ENCODE measurements at places on chromosomes 3 and 15.

DNA sequence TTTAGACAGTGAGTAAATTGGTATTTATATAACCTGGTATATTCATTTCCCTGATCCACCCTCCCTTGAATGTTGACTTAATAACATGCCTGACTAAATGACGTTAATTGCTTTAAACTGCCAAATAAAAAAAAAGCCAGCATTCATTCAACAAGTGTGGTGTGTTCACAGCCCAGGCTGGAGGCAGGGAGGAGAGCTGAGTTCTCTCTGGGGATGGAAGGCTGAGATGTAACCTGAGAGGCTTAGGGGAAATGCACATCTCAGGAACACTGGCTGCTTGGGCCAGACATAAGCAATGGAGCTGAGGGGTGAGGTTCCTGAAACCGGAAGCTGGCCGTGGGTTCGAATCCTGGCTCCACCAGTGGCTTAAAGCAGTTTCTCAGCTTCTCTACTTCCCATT lies 17.3 kb downstream of the CACNA2D3 start:
- no peak for DNase-seq

- no peak for DNase-seq
These were observed 59.7 kb upstream of the TMEM108 start for GRCh38 chr3:132978464-132978863.

GRCh38 chr3:192156382-192156781 lies 571.0 kb downstream of the FGF12 start:
- DNase-seq = no peak

- DNase-seq = peak; percentile 21
These were observed 60.2 kb upstream of the CDAN1 start for GRCh38 chr15:42796955-42797782.

- DNase-seq = peak; percentile 25
These were observed 65.7 kb upstream of the IL12A start for GRCh38 chr3:159922861-159923312.

DNA sequence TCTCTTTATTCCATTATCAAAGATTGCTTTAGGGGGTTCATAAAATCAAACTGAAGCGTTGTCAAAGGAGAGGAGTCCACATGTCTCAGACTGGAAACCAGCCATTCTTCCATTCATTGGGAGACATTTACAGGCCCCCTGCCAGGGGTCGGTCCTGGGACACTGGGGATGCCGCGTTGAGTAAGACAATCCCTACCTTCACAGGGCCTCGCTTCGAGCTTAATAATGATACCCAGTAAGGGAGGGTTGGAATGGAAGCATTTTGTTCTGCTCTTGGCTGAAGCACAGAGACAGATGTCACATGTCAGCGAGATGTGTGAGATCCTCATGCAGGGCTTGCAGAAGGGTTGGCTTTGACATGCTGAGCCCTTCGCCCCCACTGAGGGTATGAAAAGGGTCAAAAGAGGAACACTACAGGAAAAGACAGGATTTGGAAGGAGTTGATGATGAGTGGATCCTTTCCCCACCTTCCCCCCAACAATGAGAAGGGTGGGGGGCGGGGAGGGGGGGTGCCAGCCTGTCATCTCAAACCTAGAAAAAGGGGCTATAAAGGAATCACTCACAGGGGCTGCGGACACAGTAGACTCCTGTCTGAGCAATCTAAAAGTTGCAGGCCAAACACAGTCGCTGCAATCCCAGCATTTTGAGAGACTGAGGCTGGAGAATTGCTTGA lies 25.6 kb upstream of the ARL8B start:
- no peak for DNase-seq
